ENCODE measurements at places on chromosomes 2 and 18.

- no peak for DNase-seq
These were observed 77.8 kb upstream of the STK17B start for GRCh38 chr2:196249171-196249570.

- DNase-seq = no peak
These were observed 38.8 kb downstream of the RTTN start for GRCh38 chr18:70166668-70167067.

DNA sequence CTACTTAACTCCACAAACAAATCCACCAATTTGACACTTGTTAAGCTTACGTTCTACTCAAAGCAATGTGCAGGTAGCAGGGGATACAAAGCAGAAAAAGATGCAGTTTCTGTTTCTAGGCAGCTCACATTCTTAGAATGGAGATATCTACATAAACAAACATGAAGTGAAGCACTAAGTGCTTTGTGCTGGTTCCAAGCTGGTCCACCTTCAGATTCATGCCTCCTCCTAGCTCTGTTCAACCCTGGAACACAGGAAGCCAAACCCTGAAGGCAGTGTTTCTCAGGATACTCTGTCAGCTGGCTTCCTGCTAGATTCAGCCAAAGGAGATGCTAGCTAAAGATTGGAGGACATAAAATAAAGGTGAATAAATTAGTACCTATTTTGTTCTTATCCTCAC is 55.3 kb upstream of the NOL4 start:
- no peak for DNase-seq

DNA sequence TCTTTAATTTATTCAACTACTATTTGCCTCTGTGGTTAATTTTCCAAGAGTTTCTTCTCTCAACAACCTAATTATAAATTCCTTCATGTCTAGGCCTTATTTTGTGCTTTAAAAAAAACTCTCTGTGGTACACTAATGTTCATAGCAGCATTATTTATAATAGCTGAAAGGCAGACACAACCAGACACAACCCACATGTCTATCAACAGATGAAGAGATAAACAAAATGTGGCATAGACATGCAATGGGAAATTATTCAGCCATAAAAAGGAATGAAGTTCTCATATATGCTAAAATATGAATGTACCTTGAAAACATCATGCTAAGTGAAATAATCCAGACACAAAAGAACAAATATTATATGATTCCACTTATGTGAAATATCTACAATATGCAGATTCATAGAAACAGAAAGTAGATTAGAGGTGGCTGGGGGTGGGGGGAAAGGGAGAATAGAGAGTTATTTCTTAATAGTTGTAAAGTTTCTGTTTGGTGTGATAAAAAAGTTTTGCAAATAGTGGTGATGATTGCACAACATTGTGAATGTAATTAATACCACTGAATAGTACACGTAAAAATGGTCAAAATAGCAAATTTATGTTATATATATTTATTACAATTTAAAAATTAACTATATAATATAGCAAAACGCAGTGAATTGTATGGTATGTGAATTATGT is 28.1 kb upstream of the RASGRP3 start:
- no peak for DNase-seq

DNA sequence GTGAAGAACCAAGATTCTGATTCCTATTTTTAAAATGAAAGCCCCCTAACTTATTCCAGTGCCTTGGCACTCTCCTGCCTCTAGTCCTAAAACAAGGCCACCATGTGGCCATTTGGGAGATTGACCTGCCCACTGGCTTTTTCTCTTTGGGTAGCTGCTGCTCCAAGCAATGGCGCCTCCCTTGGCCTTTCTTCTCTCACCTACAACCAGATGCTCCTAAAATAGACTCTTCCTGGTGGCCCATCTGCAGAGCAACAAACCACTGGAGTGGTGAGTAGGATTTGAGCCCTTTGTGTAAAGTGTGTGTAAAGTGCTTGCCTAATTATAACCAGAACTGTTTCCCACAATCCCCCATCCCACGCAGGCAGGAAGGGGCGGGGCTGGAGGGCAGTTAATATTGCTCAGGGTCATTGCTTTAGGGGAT is 114.2 kb downstream of the FHOD3 start:
- no peak for DNase-seq

- no peak for DNase-seq
These were observed 146.6 kb downstream of the ZNF516 start for GRCh38 chr18:76348267-76349066.

- DNase-seq = no peak
These were observed 156.1 kb downstream of the ANTXR1 start for GRCh38 chr2:69168950-69169654.

- no peak for DNase-seq
These were observed 76.0 kb downstream of the RFTN2 start for GRCh38 chr2:197599285-197599965.

GRCh38 chr2:53724536-53724935 is 43.1 kb upstream of the CHAC2 start:
- DNase-seq = no peak

- DNase-seq = no peak
These were observed 657.3 kb upstream of the LINC00305 start for GRCh38 chr18:64806232-64806631.

- no peak for DNase-seq
These were observed 33.3 kb downstream of the BMP10 start for GRCh38 chr2:68837861-68838341.

- DNase-seq = no peak
These were observed 100.1 kb upstream of the TRIB2 start for GRCh38 chr2:12616456-12617156.

DNA sequence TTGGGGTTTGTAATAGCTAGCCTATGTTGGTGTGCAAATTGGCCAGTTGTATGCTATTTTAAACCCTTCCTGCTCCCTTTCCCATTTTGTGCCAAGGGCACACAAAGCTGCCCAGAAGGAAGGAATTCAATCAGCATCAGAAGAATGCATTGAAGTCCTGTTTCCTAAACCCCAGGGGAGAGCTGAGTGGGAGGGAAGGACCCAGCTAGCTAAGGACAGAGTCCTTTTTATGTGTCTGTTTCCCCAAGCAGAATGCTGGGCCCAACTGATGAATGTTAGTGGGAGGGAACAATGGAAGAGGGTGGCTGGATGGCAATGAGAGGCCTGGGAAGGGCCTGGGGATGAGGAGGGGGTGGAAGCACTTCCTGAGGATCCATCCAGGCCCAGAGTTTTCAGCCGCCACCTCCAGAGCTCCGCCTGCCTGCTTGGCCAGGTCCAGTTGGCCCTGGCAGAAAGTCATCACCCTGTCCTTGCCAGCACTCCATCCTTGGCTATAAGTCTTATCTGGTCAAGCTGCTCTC is 32.7 kb downstream of the MEX3C start:
- DNase-seq = no peak

- DNase-seq = no peak
These were observed 148.7 kb downstream of the LDLRAD4 start for GRCh38 chr18:13366962-13367892.

- DNase-seq = no peak
These were observed 20.9 kb upstream of the TANK start for GRCh38 chr2:161139098-161139987.

Data from cortex of kidney (tissue), 1 donor.